ENCODE measurements at places on chromosomes 12 and 14.

DNA sequence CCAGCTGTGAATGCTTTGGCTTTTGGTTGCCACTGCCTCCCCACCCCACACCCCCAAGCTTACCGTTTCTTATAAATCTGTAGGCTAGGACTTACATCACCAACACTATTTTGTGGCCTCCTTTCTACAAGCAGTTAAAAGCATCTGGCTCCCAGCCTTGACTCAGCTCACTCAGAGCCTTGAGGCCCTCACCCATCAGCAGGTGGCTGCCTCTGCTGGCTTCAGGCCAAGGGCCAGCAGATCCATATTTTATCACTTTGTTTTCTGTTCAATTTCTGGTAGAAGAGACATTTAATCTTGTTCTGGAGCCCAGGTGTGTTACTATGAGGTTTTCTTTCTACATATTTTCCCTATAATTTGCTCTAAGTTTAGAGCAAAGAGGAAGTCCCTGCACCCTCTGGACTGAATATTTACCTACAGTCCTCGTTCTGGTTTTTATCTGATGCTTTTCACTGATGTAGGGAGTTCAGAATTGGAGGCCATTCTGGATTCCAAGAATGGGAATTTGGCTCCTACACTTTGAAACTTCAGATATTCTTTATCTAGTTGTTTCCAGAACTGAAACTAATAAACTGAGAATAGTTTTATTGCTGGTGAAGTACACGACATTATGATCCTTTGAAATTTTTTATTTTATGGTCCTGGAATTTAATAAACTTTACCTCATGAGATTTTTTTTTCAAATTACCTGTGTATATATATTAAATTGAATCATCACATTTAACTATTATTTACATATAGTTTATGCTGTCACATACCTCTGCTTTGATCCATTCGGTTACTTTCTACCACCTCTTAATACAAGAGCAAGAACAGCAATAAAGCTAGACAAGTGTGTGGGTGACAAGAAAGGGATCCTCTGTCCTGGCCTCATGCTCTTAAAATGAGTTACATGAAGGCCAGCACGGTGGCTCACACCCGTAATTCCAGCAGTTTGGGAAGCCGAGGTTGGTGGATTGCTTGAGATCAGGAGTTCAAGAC lies 22.2 kb downstream of the PLBD1 start:
- DNase-seq: no peak

- DNase-seq: peak; percentile 66
Observed at GRCh38 chr14:50425816-50426215, 29.1 kb upstream of the CDKL1 start.

- DNase-seq: no peak
Observed at GRCh38 chr12:43425361-43425760, 126.6 kb downstream of the ADAMTS20 start.

GRCh38 chr14:65415613-65416012 lies 3.1 kb downstream of the FUT8 start:
- DNase-seq: no peak

DNA sequence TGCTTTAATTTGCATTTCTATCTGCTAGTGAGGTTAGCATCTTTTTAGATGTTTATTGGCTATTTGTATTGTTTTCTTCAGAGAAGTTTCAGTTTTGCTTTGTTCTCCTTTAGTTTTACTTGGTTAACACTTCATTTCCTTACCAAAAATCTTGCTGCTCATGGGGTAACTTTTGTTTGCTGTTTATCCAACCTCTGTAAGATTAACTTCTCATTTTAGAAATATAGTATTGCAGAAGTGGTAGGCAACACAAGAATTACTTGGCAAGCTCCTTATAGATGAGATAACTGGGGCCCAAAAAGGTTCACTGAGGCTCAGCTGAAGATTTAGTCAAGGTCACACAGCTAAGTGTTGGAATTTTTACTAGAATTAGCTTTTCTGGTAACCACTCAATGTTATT lies 40.5 kb downstream of the ALKBH1 start:
- no peak for DNase-seq

DNA sequence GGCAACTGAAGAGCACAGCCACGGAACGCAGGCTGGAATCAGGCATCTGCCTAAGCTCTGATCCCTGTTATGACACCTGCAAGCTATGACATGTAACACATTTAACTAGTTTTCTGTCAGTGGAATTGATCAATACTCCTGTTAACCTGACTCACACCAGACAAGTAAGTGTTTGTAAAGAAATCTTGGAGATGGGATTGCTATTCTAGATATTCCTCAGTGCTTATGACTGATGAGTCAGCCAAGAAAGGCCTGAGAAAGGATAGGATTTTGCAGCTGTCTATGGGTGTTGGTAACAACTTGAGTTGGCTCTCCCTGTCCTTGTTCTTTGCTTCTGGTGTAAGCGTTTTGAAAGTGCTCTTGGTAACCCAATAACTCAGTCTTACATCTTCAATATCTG lies 110.5 kb downstream of the GPR135 start:
- no peak for DNase-seq

- DNase-seq: no peak
Observed at GRCh38 chr12:1758887-1759286, 61.5 kb upstream of the LRTM2 start.

DNA sequence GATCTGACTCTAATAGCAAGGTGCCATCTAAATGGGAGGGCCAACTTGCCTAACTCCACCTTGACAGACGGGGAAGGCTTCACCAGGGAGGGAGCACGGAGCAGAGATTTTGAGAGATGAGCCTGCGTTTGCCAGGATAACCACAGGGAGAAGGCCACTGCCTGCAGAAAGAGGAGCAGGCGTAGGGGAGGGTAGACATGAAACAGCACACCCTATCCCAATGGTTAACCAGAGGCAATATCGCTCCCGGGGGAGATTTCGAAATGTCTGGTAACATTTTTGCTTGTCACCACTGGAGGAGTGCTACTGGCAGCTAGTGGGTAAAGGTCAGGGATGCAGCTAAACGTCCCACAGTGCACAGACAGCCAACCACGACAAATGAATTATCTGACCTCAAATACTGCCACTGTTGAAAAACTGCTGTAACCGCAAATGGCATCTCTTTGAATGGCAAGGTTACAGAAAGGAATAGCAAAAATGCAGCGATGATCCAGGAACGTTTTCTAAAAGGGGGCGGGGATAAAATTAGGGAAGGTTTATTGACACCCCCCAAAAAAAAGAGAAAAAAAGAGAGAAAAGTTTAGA lies 126.0 kb upstream of the ATF7IP start:
- DNase-seq: peak; percentile 58

DNA sequence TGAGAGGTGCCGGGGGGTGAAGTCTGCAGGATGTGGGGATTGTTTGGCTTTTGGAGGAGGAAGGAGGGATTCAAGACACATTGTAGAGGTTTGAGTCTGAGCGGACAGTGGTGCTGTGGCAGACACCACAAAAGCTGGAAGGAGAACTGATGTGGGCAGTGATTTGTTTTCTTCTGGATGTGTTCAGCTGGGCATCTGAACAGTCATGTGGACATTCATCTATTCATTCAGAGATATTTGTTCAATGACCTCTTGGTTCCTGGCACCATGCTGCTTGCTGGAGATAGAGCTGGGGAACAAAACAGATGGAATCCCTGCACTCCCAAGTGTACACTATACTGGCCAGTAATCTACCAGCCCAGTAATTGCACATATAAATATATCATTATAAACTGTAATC lies 64.0 kb downstream of the PTPN11 start:
- DNase-seq: no peak

GRCh38 chr14:102011631-102012030 lies 47.3 kb downstream of the DYNC1H1 start:
- no peak for DNase-seq

DNA sequence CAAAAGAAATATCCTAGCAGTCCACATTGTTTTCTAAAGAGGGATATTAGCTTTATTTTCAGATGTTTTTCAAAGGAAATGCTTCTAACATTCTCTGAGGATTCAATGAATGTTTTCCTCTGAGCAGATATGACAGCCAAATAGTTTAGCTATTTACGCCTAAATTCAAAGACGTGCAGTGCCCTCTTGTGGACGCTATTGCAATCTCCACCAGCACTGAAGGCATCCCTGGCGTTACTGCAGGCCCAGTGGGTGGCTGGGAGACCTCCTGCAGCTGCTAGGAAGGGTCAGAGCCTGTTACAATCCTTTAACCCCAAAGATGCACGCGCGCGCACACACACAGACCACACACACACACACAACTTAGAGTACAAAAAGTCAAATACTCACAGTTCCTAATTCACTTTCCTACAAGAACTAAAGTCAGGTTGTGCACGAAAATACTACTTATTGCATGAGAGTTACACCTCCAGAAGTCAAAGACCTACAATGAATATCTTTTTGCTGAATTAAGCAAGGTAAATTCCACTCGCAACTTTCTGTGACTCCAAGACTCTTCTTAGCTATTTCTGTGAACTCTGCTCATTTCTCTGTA lies 589.3 kb upstream of the TMEM132C start:
- DNase-seq: peak; percentile 61

DNA sequence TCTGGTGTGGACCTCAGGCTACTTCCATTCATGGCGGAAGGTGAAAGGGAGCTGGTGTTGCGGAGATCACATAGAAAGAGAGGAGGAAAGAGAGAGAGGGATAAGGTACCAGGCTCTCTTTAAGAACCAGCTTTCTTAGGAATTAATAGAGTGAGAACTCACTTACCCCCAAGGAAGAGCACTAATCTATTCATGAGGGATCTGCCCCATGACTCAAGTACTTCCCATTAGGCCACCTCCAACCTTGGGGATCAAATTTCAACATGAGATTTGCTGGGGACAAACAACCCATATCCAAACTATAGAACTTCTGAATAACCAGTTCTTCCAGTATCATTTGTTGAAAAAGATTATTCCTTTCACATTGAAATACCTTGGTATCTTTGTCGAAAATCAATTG lies 34.0 kb upstream of the C2CD5 start:
- no peak for DNase-seq

- no peak for DNase-seq
Observed at GRCh38 chr12:44287545-44287944, 451.7 kb downstream of the TMEM117 start.
